Upper lobe of right lung (tissue), 1 donor: ENCODE measurements at places on chromosomes 7 and 10.

DNA sequence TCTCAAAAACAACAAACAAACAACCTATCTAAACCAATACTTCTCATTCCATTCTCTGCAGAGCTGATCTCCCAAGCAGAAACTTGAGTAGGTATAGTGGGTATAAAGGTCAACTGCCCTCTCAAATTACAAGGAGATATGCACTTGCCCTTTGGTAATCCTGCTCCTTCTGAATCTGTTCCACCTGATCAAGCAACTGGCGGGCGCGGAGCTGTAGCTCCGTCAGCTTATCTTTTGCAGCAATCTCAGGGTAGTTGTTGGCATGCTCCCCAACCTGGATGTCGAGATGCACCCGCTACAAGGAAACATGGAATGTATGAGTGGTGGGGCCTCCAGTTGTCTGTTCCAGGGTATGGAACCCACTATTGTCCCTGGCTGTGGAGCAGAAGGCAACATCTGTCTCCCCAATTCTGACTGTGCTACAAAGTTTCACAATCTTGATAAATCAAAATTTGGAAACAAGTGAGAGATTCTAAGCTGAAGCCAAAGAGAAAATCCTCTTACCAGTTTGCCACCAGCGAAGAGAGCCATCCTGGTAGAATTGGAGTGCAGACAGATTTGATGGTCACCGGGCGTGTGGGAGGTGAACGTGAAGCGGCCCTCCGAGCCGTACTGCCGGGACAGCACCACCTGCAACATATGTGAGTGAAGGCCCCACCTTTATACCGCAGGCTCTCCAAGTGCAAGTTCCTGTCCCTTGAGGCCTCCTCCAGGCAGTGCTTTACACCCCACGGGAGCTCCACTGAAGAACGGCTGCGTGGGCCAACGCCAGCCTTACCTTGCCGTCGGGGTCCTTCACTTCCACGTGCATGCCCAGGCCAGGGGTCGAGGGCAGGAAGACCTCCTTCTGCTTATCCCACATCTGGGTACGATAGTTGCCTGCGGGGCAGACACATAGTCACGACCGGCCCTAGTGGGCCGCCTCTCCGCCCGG is 819 bp downstream of the TMED4 start:
- DNase-seq = no peak

DNA sequence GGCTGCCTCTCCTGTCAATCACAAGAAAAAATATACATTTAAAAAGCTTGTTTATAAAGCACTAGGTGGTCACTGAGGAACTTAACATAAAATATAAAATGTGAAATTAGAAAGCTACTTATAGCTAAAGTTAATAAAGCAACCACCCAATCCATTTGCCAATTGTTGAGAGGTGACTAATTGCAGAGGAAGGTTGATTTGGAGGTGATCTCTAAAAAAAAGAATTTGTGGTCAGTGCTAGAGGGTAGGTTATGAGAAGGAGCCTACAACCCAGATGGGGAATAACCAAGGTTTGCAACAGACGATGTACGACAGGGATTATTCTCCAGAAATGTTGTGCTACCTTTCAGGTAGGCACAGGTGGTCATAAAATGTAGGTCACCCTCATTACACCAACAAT is 444.2 kb upstream of the C7orf33 start:
- DNase-seq = no peak

GRCh38 chr10:79112881-79113431 is 44.2 kb downstream of the ZMIZ1 start:
- DNase-seq = no peak

GRCh38 chr7:4882169-4883032 is 1.1 kb downstream of the RADIL start:
- no peak for DNase-seq

DNA sequence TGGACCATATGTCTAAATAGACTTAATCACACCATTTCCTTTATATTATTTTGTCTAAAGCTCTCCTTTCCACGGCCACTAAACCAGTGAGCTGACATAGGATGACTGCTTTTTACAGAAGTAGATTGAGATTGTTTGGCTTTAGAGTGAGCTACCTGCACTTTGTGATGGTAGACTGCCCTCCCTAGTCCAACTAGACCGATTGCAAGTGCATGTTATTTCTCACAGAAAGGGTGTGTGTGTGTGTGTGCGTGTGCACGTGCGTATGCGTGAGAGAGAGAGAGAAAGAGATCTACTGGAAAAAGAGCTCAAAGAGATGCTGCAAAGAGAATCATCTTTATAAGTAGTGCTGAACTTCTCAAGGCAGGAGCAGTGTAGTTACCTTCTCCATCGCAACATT is 60.7 kb downstream of the VCL start:
- no peak for DNase-seq
